ENCODE measurements at places on chromosomes 2 and 18.

DNA sequence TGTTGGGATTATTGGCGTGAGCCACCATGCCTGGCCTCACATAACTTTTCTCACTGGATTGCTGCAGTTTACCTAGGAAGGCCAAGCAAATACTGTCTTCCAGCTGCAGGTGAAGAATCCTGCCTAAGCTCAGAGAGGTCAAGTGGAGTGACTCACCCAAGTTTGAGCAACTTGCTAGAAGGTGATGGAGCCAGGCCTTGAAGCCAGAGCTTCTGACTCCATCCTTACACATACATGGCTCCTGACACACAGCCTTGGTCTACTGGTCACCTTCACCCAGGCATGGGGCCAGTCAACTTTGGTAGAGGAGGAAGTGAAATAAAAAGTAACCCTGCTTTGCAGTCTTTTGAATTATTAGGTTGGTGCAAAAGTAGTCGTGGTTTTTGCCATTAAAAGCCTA, 93.5 kb downstream of the VWA3B start:
- no peak for DNase-seq

DNA sequence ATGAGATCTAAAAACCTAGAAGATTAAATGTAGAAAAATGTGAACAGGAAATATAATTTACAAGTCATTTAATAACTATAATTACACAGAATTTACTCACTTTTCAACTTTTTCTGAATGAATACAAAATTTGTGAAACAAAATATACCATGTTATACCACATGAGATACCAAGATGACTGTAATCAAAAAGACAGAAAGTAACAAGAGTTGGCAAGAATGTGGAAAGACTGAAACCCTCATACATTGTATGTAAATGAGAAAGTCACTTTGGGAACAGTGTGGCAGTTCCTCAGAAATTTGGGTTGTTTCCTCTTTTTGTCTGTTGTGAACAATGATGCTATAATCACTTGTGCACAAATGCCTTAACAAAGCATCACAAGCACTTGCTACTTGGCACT, 145.4 kb upstream of the ZNF804A start:
- DNase-seq = no peak

DNA sequence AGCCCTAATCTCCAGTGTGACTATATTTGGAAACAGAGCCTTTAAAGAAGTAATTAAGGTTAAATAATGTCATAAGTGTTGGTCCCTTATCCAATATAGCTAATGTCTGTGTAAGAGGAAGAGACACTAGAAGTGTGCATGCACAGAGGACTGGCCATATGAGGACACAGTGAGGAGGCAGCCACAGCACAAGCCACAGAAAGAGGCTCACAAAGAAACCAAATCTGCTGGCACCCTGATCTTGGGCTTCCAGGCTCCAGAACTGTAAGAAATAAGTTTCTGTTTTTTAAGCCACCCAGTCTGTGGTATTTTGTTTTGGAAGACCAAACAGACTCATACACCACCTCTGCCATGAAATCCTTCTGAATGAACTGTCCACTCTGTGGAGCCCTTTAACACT, 186.4 kb upstream of the SLC39A10 start:
- no peak for DNase-seq

- no peak for DNase-seq
These were observed 100.1 kb downstream of the ZNF516 start for GRCh38 chr18:76394780-76395476.

- DNase-seq = no peak
These were observed 53.0 kb upstream of the GALNT3 start for GRCh38 chr2:165847001-165847400.
